ENCODE measurements at places on chromosomes 11 and 22. TPM values are rescaled to one million over a fixed set of nuclear protein-coding genes. Genes with fewer than 3 reads are reported as not detected.

Gene TRIM51G
- total RNA-seq: not detected

Gene SHISA8
- 0.20 TPM for total RNA-seq

Gene UBQLNL
- total RNA-seq: not detected

Gene TST
- total RNA-seq: 42.3 TPM

Gene C1QTNF5
- total RNA-seq: not detected

Gene CATSPERZ
- total RNA-seq: 2.1 TPM

Gene P4HA3
- 48.3 TPM for total RNA-seq

Gene TPBGL
- 0.09 TPM for total RNA-seq

Gene MMP10
- total RNA-seq: 0.96 TPM

Gene ART1
- not detected for total RNA-seq

Gene ACER3
- 17.3 TPM for total RNA-seq

Gene BCO2
- 1.2 TPM for total RNA-seq

Gene SCARF2
- 0.86 TPM for total RNA-seq

Gene MPZL3
- 0.37 TPM for total RNA-seq

Gene LARGE1
- total RNA-seq: 5.0 TPM

Gene IGLL1
- not detected for total RNA-seq

Gene DDTL
- 1.8 TPM for total RNA-seq

Gene AMOTL1
- 9.8 TPM for total RNA-seq

Gene SMIM35
- total RNA-seq: not detected

Gene YWHAH
- total RNA-seq: 133 TPM

Gene SLC25A22
- 31.8 TPM for total RNA-seq

Gene NPTXR
- 8.9 TPM for total RNA-seq

Gene GAL3ST3
- not detected for total RNA-seq

Gene OR8G1
- not detected for total RNA-seq

Gene OVOL1
- total RNA-seq: not detected

Gene ACTN3
- total RNA-seq: 0.06 TPM

Gene NOX4
- total RNA-seq: not detected

Gene KRTAP5-9
- total RNA-seq: 0.09 TPM

Gene SPI1
- total RNA-seq: not detected

Gene ATP5MG
- 188 TPM for total RNA-seq

Gene OR4X2
- total RNA-seq: not detected

Gene HTATIP2
- total RNA-seq: 195 TPM

Gene FGF3
- total RNA-seq: not detected

Gene CCDC34
- 30.0 TPM for total RNA-seq

Gene LDHAL6A
- total RNA-seq: not detected

Gene GGTLC3
- total RNA-seq: not detected

Gene HBG2
- total RNA-seq: not detected

Gene MRGPRX3
- total RNA-seq: 0.09 TPM

Gene SLC22A12
- total RNA-seq: not detected

Gene ARCN1
- total RNA-seq: 107 TPM

Gene OR8H2
- not detected for total RNA-seq

Gene CCDC116
- total RNA-seq: not detected

Gene SF3A1
- 58.2 TPM for total RNA-seq

Gene TSPAN4
- 188 TPM for total RNA-seq

Gene SELENOH
- total RNA-seq: 96.8 TPM

Gene CCDC73
- not detected for total RNA-seq

Gene PLEKHB1
- total RNA-seq: 1.3 TPM

Measured in A549 treated with Hydrocortisone at 1 μM for 4 hours (cell line).